ENCODE measurements at places on chromosomes 2 and 18.

DNA sequence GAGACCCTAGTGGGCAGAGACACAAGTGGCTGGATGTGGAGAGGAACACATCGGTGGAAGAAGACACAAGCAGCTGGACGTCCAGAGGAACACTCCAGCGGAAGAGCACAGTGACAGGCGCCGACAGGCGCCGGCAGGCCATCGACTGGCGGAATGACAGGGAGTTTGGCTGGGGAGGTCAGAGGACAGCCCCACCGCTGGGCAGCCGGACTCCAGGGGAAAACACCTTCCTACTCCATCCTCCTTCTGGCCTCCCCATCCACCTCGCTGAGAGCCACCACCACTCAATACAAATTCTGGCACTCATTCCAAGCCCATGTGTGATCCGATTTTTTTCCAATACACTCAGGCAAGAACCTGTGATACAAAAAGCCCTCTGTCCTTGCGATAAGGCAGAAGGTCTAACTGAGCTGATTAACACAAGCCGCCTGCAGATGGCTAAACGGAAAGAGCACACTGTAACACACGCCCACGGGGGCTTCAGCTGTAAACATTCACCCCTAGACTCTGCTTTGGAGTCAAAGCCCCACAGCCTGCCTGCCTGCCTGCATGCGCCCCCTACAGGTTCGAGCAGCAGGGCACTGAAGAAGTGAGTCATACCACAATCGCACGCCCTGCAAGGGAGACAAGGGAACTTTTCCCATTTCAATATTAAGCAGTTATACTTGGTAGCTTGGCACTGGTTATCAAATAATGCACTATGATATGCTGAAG, 50.2 kb upstream of the LRP1B start:
- no peak for DNase-seq

GRCh38 chr2:168712053-168712452, 90.4 kb upstream of the NOSTRIN start:
- no peak for DNase-seq

GRCh38 chr2:229313591-229313990, 42.5 kb upstream of the PID1 start:
- DNase-seq: no peak

- DNase-seq: no peak
Observed at GRCh38 chr2:177000061-177000714, 212.4 kb upstream of the HNRNPA3 start.

- no peak for DNase-seq
Observed at GRCh38 chr2:165079432-165079831, 124.1 kb upstream of the SLC38A11 start.

- no peak for DNase-seq
Observed at GRCh38 chr18:10526561-10526949, 728 bp downstream of the NAPG start.

DNA sequence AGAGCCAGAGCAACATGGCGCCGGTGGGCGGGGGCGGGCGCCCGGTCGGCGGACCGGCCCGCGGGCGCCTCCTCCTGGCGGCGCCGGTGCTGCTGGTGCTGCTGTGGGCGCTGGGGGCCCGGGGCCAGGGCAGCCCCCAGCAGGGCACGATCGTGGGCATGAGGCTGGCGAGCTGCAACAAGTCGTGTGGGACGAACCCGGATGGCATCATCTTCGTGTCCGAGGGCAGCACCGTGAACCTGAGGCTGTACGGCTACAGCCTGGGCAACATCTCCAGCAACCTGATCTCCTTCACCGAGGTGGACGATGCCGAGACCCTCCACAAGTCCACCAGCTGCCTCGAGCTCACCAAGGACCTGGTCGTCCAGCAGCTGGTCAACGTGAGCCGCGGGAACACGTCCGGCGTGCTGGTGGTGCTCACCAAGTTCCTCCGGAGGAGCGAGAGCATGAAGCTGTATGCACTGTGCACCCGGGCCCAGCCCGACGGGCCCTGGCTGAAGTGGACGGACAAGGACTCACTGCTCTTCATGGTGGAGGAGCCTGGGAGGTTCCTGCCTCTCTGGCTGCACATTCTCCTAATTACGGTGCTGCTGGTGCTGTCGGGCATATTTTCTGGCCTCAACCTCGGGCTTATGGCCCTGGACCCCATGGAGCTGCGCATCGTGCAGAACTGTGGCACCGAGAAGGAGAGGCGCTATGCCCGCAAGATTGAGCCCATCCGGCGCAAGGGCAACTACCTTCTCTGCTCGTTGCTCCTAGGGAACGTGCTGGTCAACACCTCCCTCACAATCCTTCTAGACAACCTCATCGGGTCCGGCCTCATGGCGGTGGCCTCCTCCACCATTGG, 507 bp downstream of the CNNM4 start:
- no peak for DNase-seq

- no peak for DNase-seq
Observed at GRCh38 chr2:9799011-9799596, 44.2 kb upstream of the TAF1B start.

DNA sequence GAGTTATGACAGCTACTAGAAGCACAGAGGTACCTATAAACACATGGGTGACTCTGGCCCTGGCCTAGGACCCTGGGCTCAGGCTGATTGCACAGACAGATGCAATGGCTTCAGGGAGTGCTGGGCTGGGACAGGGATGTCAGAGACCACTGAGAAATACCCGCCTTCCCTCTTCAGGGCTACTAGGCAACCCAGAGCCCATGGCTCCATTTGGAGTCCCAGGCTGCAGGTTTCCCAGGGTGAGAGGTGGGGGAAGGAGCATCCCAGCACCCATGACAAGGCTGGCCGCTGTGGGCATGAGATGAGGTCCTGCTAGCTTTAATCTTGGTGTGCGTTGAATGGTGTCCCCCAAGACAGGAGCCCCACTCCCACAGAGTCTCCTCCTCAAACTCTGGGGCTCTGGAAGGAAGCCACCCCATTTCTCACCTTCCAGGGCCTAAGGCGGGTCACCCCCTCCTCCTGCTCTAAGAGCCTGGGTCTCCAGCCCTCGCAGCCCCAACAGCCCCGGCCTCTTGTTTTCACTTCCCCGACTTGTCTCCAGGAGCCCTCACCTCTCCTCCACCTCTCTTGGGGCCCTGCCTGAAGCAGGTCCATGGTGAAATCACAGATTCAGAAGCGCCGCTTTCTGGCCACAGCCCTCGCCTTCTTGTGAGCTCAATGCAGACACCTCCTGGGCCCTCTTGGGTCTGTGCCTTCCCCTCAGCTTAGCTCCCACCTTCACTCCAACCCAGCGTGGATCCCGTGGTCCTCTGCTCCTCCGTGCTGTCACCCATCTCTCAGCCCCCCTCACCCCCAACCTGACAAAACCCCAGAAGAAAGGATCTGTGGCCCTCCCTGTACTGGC, 41.4 kb downstream of the EMX1 start:
- DNase-seq: no peak

GRCh38 chr2:1781291-1782080, 37.2 kb upstream of the PXDN start:
- DNase-seq: peak; percentile 14

DNA sequence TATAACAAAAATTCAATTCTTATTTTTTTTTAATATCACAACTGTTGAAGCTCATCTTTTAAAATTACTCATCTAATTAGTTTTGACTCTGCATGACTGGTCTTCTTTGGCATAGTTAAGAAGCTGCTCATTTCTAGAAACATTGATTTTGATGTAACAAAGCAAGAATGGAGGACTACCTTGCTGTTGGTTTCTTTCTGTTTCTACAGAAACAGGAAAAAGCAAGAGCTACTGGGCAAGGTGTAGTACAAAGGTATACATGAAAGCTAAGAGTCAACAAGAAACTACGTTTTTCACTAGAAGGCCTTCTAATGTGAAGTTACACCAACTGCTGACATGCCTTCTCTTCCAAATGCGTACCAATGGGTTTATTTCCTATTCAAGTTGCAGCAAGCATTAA, 90.6 kb upstream of the SYT4 start:
- no peak for DNase-seq

- DNase-seq: no peak
Observed at GRCh38 chr2:156841321-156841720, 405.1 kb downstream of the GPD2 start.

GRCh38 chr2:3117650-3118216, 259.9 kb downstream of the EIPR1 start:
- no peak for DNase-seq

GRCh38 chr2:158047156-158047611, 54.5 kb upstream of the UPP2 start:
- DNase-seq: no peak

DNA sequence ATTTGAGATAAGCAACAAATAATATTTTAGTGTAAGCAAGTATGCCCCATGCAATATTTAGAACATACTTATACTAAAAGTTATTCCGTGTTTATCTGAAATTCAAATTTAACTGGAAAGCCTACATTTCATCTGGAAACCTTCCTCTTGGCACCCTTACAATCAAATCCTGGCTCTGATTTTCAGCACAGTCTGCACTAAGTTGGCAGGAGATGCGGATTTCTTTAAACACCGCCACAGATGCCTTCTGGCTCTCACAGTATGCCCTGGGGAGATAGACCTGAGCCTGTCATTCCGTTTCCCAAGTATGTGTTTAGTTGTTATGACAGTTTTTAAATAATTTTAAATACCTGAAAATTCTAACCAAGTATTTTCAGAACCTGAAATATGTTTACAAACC, 7.3 kb upstream of the MLPH start:
- no peak for DNase-seq

- DNase-seq: no peak
Observed at GRCh38 chr2:226184940-226185615, 614.5 kb downstream of the IRS1 start.

DNA sequence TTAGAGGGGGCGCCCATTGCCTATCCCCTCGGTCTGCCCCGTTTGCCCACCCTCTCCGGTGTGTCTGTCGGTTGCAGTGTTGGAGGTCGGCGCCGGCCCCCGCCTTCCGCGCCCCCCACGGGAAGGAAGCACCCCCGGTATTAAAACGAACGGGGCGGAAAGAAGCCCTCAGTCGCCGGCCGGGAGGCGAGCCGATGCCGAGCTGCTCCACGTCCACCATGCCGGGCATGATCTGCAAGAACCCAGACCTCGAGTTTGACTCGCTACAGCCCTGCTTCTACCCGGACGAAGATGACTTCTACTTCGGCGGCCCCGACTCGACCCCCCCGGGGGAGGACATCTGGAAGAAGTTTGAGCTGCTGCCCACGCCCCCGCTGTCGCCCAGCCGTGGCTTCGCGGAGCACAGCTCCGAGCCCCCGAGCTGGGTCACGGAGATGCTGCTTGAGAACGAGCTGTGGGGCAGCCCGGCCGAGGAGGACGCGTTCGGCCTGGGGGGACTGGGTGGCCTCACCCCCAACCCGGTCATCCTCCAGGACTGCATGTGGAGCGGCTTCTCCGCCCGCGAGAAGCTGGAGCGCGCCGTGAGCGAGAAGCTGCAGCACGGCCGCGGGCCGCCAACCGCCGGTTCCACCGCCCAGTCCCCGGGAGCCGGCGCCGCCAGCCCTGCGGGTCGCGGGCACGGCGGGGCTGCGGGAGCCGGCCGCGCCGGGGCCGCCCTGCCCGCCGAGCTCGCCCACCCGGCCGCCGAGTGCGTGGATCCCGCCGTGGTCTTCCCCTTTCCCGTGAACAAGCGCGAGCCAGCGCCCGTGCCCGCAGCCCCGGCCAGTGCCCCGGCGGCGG, 1.7 kb downstream of the MYCN start:
- DNase-seq: no peak

- no peak for DNase-seq
Observed at GRCh38 chr18:37243741-37244140, 321.9 kb downstream of the CELF4 start.

- no peak for DNase-seq
Observed at GRCh38 chr18:8982416-8983183, 119.9 kb upstream of the NDUFV2 start.

All from stimulated activated CD8-positive, alpha-beta memory T cell treated with anti-CD3 and anti-CD28 coated beads, Interleukin-7, amount 100 ng/mL, for 1 hour (primary cell).